ENCODE measurements at places on chromosomes 2 and 18.

GRCh38 chr2:58448065-58448507, 207.0 kb upstream of the FANCL start:
- peak; percentile 73 for DNase-seq

- DNase-seq = no peak
These were observed 70.6 kb upstream of the TMEM178A start for GRCh38 chr2:39595116-39595515.

- DNase-seq = no peak
These were observed 8.1 kb downstream of the CHN1 start for GRCh38 chr2:174997110-174997509.

DNA sequence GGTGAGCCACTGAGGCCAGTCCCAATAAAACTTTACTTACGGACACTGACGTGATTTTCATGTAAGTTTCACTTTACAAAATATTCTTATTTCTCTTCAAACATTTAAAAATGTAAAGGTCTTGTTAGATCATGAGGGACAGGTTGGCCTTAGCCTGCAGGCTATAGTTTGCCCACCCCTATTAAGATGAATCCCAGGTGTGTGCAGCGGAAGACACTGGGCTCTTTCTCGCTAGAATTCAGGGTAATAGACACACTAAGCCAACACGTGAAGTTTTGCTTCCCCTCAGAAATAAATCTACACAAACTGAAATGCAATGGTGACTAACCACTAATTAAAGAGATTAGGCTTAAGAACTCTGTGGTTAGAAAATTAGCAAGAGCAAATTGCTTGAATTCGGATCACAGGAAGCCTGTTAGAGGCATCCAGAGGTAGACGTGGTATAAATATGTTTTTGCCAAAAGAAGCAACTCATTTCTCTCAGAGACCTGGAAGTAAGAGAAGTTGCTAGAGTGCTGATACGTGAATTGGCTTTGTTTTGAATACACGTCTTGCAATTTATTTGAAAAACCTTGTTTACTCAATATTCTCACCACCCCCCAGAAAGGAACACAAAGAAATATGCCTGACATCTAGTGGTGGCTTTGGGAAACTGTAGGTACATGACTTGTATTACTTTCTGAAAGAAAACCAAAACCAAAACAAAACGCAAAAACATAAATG, 151.6 kb downstream of the DTNB start:
- DNase-seq = peak; percentile 91

DNA sequence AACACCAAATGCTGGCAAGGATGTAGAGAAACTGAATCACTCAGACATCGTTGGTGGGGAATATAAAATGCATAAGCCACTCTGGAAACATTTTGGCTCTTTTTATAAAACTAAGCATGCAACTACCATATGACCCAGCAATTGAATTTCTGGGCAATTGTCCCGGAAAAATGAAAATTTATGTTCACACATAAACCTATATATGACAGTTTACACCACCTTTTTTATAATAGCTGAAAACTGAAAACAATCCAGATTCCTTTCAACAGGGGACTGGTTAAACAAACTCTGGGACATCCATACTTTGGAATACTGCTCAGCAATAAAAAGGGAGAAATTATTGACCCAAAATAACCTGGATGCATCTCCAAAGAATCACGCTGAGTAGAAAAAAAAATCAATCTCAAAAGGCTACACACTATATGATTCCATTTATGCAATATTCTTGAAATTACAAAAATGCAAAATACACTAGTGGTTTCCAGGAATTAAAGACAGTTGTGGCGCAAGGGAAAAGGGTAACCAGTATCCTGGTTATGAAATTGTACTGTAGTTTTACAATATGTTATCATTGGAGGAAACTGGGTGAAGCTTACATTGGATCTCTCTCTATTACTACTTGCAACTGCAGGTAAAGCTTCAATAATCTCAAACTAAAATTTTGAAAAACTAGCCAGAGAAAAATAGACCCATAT, 130.2 kb upstream of the PID1 start:
- no peak for DNase-seq

- DNase-seq = no peak
These were observed 26.8 kb downstream of the B3GNT2 start for GRCh38 chr2:62222674-62223073.

DNA sequence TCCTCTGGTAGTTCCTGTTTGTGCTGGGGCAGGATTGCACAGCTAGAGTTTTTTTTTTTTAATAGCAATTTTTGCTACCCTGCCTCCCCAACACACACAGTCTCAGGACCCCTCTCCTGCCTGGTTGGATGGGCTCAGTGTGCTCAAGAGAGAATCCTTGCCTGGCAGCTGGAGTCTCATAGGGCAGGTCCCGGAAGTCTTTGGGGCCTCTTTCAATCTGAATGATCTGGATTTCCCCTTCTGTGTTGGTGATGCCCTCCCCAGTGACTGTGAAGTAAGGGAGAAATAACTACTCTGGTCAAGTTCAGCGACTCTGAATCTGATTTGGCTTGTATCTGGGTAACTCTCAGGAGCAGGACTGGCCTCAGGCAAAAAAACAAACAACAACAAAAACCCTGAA, 220.6 kb upstream of the LRRTM1 start:
- peak; percentile 87 for DNase-seq

DNA sequence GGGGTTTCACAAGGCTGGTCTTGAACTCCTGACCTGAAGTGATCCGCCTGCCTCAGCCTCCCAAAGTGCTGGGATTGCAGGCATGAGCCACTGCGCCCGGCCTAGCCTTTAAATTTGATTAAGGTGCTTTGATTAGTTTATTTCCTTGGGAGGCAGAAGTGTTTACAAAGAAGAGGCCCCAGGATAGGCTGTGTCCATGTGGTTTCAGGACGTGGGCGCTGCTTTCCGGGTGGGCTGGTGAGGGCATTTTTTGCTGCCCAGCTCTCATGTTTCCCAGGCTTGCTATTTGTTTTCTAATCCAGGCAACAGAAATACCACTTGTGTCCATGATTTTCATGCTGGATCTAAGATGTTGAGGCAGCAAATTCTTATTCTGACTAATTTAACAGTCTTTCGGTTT, 124.2 kb downstream of the SH3RF3 start:
- DNase-seq = no peak

- no peak for DNase-seq
These were observed 19.6 kb upstream of the SERPINB11 start for GRCh38 chr18:63683152-63683551.

DNA sequence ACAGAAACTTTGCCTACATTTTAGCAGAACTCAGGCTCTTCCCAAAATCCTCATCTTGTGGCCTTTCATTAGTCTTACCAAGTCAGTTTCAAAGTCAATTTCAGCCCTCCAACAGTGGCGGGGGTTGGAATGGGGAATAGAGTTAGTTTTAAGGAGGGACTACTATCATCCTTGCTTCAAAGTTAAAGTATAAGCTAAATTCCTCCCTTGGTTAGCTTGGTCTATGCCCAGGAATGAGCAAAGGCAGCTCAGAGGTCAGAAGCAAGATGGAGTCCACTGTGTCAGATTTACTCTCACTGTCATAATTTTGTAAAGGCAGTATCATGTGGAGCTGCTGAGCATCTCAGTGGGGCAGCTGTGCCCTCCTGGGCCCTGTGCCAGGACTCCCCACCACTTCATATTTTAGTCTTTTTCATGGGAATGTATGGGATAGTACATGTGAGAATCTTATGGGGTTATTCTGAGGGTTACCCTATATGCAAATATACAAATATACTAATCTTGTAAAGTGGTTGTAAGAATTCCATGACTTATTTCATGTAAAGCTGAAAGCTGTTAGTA, 145.2 kb upstream of the MMADHC start:
- DNase-seq = no peak

GRCh38 chr18:3709205-3709604, 259.2 kb downstream of the TGIF1 start:
- DNase-seq = no peak

- no peak for DNase-seq
These were observed 3.5 kb upstream of the NEUROD1 start for GRCh38 chr2:181683518-181684453.

GRCh38 chr2:167752734-167753133, 494.7 kb downstream of the STK39 start:
- DNase-seq = no peak

DNA sequence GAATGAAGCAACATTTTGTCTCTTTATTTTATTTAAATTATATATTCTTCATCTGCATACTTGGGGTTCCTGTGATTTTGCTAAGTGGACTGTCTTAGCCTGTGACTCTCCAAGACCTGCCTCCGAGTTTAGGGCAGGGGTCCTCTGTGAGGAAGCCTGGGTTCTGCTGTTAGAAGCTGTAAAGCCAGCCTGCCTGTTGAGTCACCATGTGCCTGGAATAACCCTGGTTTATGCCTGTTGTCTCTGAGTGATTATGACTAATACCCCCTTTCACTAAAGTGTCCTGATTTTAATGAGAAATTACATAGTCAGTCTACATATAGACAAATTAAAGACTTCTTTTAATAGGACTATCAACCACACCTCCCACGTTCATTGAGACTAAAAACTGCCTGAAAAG, 369.1 kb downstream of the ZNF521 start:
- DNase-seq = no peak

DNA sequence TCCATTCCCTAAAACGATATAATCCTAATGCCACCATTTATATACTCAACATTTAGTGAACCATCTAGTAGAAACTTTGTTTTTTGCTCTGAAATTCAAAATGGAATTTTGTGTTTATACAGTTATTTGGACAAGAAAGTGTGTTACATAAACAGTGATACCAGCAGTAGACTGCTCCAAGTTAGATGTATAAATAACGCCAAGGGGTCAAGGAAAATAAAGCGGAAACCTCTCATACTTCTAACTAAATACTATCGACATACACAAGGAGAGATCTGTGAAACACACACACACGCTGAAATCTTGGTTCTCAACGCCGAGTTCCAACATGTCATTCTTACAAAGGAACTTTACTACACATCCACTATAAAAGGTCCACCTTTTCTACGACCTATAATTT, 1.2 kb downstream of the TXNL1 start:
- no peak for DNase-seq

GRCh38 chr18:4765401-4765800, 310.3 kb upstream of the DLGAP1 start:
- DNase-seq = no peak

GRCh38 chr18:63894106-63894772, 6.7 kb downstream of the SERPINB2 start:
- DNase-seq = no peak

GRCh38 chr18:79662439-79662838, 17.2 kb upstream of the CTDP1 start:
- DNase-seq = no peak

GRCh38 chr2:210517264-210517663, 39.1 kb upstream of the CPS1 start:
- DNase-seq = no peak

GRCh38 chr2:26009567-26009963, 24.3 kb upstream of the RAB10 start:
- no peak for DNase-seq

DNA sequence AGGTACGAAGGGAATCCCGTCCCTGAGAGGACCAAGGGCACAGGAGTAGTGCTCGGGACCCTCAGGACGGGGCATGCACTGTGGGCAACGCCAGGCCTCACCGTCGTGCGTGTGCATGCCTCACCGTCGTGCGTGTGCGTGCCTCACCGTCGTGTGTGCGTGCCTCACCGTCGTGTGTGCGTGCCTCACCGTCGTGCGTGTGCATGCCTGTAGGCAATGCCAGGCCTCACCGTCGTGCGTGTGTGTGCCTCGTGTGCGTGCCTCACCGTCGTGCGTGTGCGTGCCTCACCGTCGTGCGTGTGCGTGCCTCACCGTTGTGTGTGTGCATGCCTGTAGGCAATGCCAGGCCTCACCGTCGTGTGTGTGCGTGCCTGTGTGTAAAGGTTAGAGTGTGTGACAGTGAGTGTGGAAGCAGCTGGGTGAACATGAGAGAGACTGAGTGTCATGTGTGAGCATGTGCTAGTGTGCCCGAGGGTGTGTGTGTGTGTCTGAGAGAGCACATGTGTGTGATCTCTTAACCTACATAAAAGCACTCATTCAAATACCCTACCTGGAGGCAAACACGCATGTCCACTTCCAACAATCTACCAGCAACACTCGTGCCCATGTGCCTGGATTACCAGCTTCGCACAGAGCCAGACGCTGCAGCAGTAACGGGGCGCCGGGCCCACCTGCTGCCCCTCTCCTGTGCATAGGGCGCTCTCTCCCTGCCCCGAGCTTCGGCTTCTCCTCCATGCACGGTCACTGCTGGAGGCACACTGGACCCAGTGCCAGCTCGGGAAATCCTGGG, 36.3 kb downstream of the ZNF516 start:
- DNase-seq = no peak

DNA sequence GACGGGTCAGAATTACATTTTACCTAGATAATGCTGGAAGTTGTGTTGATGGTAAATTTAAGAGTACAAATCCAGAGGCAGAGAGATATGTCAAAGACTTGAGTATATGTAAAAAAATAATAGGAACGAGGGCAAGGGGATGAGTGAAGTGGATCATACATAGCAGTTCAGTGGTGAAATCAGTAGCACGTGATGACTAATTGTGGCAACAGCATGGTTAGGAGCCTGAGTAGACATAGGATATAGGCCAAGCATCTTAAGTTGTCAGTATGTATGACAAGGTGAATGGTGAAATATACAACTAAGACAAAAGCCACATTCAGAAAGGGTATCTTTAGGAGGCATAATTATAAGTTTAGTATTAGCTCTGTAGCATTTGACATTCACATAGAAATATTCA, 826.5 kb upstream of the PIK3C3 start:
- no peak for DNase-seq

- DNase-seq = no peak
These were observed 277.8 kb downstream of the TCF4 start for GRCh38 chr18:55310044-55310676.

DNA sequence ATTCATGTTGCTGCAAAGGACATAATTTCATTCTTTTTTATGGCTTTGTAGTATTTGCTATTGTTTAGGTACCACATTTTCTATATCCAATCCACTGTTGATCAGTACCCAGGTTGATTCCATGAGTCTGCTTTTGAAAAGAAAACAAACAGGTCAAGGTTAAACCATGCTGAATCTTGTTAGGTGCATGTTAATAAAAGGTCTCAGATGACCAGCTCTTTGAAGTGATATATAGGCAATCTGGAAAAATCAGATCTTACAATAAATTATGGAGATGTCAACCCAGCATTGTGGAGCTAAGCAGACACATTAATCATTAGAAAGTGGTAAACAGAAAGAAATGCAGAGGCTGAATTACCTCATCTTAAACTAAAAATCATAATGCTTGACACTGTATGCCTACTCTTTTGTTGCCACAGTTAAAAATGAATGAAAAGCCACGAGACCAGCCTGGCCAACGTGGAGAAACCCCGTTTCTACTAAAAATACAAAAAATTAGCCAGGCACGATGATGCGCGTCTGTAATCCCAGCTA, 246.0 kb downstream of the CTNNA2 start:
- DNase-seq = no peak

DNA sequence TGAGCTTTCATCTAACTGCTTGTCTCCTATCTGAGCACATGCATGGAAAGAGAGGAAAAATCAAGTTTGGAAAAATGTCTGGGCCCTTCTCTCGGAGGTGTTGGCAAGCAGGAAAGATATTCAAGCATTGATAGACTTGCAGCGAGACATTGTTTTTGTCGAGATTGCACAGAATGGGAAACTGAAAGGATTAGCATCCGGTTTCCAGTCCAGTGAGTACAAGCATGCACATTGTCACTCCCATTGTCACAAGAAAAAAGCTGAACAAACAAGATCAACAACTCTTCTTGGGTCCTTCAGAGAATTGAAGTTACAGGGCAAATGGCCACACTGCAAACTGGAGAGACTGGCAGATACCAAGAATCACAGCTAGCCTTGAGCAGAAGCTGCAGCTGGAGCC, 19.6 kb upstream of the MC5R start:
- DNase-seq = peak; percentile 47
